Pericardium fibroblast (primary cell): ENCODE measurements at places on chromosomes 6 and 20. TPM values are rescaled to one million over a fixed set of nuclear protein-coding genes. Genes with fewer than 3 reads are reported as not detected.

PCNA gene
- 43.3 and 59.5 TPM in 2 replicates for total RNA-seq

HLA-DMB gene
- total RNA-seq = 0.23 TPM in 1 of 2 replicates, not detected in the other

FKBP1C gene
- total RNA-seq = 0.09 and 0.82 TPM in 2 replicates

PRDM13 gene
- total RNA-seq = not detected in 2 replicates

BTN2A1 gene
- total RNA-seq = 7.4 and 7.9 TPM in 2 replicates

PLA2G7 gene
- 0.12 TPM in 1 of 2 replicates, not detected in the other for total RNA-seq

CST4 gene
- total RNA-seq = not detected in 2 replicates

TREML1 gene
- not detected in 2 replicates for total RNA-seq

HSPA1L gene
- 0.12 and 0.34 TPM in 2 replicates for total RNA-seq
